Pulmonary artery endothelial cell (primary cell): ENCODE measurements at places on chromosomes 16 and 17.

DNA sequence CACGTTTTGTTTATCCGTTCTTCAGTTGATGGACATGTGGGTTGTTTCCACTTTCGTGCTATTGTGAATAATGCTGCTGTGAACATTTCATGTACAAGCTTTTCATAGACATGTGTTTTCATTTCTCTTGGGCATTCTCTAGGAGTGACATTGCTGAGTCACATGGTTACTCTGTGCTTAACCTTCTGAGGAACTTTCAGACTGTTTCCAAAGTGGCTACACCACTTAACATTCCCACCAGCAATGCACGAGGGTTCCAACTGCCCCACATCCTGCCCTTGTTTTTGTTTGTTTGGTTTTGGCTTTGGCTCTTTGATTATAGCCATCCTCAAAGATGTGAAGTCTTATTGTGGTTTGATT lies 14.2 kb upstream of the PEMT start:
- no peak for DNase-seq

DNA sequence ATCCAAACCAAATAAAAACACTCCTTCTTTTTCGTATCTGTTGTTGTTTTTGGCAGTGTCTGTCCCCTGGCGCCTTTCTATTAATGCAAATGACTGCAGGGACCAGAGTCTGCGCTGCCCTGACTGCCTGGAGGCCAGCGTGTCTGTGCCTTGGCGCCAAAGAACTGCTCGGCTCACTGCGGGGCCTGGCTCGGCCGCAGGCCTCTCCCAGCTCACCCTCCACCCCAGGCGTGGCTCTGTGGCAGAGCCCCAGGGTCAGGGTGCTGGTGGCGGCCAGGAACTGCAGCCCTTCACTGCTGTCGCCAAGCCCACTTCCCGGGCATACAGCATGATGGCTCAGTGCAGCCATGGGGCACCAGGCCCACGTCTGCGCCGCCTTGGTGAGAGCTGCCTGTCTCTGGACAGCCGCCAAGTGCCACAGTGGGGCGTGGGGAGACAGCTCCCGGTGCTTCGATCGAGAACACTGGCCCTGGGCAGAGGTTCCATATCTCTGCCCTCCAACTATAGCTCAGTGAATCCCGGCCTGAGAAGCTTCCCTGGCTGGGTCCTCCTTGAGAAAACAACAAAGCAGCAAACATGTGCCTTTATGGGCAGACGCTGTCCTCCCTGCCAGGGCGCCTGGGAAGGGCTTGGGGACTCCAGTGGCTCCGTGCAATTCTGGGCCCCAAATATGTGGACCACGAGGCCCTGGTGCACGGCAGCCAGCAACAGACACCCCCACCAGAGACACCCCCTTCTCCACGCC lies 11.1 kb downstream of the CANT1 start:
- no peak for DNase-seq

DNA sequence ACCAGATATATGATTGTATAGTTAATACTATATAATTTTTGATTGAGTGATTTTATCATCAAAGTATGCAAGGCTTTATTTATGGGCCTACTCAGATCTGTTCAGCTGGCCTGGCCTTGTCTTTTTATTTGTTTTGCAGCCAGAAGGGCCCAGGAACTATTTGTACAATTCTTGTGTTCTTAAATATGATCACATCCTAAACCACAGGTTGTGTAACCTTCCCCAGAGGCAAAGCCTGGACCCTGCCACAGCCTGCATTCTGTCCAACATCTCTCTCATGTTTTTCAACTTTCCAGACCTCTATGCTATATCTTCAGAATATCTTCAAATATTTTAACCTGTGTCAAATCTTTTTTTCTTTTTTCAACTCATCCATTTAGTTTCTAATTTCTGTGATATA lies 410.4 kb upstream of the MON1B start:
- no peak for DNase-seq

GRCh38 chr16:55292491-55292890 lies 31.5 kb upstream of the IRX6 start:
- no peak for DNase-seq

- DNase-seq = no peak
These were observed 169.7 kb upstream of the ZFHX3 start for GRCh38 chr16:73217654-73218053.

DNA sequence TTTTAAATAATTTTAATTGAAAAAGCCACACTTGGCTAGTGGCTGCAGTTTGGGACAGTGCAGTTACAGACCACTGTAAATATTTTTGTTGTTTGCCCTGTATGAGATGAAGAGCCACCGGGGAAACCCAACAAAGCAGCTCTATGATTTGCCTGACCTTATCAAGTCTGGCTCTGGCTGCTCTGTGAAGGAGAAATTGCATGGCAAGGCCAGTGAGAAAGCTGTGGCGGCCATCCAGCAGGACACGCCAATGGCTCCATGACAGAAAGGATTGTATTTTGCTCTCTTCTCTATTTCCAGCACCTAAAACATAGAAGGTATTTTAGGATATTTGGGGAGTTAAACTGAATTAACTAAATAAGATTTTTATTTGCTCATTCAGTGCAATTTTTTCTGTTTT lies 330.0 kb upstream of the DYNLRB2 start:
- DNase-seq = no peak

DNA sequence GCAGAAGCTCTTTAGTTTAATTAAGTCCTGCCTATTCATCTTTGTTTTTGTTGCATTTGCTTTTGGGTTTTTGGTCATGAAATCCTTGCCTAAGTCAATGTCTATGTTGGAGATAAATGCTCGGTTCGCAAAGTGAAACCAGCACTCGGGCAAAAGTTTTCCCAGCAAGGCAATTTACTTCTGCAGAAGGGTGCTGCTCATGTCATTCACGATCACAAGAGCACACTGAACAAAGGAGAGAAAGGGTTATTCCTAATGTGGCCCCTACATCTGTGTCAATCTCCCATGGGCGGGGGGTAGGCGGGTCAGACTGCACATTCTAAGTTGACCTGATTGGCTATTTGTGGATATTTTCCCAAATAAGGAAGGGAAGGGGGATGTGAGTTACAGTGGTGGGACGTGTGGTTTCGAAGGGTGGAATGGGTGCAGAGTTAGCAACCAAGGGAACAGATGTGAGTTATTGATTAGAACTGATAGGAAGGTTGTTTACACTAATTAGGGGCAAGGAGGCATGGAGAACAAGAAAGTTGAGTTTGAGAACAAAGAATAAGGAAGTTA lies 23.0 kb downstream of the ATF7IP2 start:
- DNase-seq = no peak

DNA sequence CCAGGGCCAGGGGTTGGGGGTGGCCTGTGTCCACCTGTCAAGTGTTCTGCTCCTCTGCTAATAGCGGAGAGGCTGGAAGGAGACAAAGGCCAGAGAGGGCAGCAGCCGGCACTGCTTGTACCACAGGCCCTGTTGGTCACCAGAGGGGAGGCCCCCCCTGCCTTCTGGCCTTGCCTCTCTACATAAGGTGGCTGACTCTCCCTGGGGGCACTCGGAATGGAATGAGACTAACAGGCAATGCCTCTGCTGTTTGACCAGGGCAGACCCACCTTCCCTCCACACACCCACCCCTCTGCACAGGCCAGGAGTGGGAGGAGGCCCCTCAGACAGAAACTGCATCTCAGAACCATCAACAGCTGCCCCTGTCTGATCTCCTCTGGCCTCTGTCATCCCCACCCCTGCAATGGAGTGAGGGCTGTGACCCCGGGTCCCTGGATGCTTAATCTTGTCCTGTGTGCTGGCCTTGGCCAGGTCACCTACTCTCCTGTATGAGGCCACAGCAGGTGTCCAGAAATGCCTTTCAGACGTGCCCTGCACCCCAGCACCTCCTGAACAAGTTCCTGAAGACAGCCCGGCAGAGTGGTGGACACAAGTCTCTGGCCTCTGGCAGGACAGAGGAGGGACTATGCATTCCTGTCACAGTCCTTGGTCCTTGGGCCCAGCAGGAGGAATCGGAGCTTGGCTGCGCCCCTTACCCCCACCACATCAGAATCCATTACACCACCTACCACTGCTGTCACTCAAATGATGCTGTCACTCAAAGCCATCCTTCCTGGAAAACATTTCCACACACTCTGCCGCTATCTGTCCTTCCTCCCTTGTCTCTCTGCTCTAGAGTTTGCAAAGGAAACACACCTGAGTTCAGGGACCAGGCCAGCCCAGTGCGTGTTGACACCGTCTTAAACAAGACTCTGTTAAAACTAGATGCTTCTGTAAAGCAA lies 107.5 kb upstream of the ZNF750 start:
- DNase-seq = no peak

GRCh38 chr17:57521606-57522005 lies 223.5 kb downstream of the CCDC182 start:
- no peak for DNase-seq

DNA sequence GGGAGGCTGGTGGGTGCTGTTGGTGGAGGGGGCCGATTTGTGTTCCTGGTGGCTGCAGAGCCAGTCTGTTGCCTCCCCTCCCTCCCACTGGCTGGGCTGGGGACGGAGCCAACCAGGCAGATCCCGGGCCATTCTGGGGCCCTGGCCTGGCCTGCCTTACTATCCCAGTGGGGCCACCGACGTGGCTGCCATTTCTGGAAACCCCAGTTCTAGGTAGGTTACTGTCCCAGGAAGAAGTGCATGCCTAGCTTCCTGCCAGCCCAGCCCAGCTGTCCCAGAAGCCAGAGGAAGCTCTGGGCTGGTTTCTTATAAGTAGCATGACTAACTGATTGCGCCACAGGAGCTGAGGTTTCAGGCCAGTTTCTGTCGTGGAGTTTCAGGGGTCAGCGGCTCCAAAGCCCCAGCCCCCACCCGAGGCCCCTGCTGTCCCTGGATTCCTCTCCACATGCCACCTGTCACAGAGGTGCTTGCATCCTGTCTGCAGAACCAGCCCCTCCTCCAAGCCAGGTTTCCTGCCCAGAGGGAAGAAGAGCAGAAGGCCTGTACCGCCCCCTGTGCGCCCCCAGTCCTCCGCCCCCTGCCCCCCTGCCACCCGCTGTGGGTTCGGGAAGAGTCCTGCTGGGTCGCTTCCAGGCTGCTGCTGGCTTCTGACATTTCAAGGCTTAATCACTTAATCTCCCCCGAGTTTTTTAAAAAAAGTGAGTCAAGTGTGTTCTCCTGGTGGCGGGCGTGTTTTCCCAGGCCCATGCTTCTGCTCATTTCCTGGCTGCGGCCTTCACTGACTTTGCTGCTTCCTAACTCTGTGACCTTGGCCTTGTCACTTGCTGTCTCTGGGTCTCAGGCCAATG lies 13.2 kb downstream of the IL4R start:
- DNase-seq = peak; percentile 58

GRCh38 chr16:14285513-14286367 lies 214.6 kb downstream of the MRTFB start:
- DNase-seq = peak; percentile 54

- DNase-seq = no peak
These were observed 73.2 kb upstream of the CDH5 start for GRCh38 chr16:66293207-66293735.

GRCh38 chr16:85908444-85908843 lies 9.5 kb downstream of the IRF8 start:
- no peak for DNase-seq

DNA sequence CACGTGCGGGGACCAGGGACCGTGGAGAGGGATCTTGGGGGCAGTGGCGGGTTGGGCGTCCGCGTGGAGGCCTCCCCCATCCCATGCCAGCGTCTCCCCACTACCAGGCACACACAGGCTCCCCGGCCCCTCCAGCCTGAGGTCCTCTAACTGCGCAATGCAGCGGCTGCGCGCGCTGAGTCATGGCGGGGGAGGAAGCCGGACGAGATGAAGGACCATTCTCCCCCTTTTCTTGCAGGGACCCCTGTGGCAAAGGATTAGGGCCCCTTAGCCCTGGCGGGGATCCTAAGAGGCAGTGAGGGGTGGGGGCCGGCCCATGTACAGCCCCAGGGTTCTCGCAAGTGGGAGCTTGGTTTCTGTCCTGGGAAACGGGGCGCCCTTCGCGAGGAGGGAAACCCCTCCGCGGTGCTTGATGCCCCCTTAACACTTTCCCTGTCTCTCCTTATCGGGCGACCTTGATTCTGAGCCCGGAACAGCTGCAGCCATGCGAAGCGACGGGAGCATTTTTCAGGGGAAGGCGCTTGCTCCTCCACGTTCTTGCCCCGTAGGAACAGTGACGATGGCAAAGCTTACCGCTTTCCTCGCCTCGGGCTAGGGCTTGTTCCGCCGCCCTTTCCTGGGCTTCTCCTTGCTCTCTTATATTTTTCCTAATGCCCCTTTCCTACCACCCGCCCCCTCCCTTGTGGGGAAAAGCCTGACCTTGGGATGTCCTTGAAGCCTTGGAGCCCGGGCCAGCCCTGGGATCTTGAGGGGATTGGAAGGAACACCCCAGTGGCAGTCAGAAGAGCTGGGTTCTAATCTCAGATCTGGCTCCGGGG lies 592 bp downstream of the ALDOA start:
- no peak for DNase-seq

DNA sequence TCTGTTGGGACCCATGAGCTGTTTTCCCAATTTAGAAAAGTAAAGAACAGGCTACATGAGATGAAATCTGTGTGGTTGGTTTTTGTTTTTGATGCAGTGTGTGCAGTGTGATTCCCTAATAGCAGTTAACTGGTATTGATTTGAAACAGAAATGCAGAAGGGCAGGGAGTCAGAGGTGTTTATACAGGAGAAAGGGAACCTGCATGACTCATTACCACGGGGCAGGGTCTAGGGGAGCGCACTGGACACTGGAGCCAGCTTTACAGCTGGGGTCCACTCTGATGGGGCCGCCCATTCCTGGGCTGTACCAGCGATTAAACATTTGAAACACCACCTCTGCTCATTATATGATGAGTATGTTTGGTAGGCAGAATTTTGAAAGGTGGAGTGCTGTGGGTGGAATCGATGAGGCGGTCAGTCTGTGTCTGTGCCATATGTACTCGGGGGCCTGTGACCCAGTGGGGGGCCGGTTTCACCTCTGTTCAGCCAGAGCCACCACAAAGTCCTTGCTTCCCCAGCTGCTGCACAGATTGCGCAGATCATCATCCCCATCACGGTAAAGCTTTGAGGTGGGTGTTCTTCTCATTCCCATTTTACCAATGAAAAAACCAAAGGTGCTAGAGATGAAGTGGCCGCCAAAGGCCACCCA lies 142.5 kb downstream of the CMIP start:
- DNase-seq = no peak

GRCh38 chr16:23650674-23651416 lies 9.6 kb downstream of the DCTN5 start:
- DNase-seq = no peak

GRCh38 chr17:39123627-39124026 lies 27.8 kb downstream of the PLXDC1 start:
- no peak for DNase-seq

DNA sequence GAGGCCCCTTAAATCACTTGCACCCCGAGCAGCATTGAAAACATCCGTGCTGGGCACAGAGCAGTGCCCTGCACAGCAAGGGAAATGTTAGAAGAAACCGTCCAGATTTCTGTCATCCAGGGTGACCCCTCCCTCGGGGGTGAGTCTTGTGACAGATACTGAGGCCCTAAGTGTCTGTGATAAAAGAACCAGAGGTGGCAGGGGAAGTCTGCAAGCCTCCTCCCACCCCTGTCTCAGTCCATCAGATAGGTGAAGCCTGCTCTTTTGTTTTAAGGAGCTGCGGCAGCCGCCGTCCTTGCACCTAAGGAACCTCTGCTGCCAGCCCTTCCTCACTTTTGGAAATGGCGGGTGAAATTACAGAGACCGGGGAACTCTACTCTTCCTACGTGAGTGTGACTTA lies 845 bp upstream of the NAT9 start:
- DNase-seq = no peak

- DNase-seq = no peak
These were observed 44.2 kb downstream of the WDR45B start for GRCh38 chr17:82603981-82604448.
